ENCODE measurements at places on chromosomes 2 and 18.

DNA sequence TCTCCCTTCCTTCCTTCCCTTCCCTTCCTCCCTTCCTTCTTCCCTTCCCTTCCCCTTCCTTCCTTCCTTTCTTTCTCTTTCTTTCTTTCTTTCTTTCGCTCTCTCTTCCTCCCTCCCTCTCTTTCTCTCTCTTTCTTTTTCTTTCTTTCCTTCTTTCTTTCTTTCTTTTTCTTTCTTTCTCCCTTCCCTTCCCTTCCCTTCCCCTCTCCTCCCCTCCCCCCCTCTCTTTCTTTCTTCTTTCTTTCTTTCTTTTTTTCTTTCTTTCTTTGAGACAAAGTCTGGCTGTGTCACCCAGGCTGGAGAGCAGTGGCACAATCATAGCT is 34.8 kb downstream of the GATA6 start:
- H3K27me3 ChIP-seq: peaks cover 8% of the 10 kb centered on the region
- no peak for DNase-seq
- H3K4me1 ChIP-seq: no peaks in the 10 kb centered on the region
- no peaks in the 10 kb centered on the region for H3K36me3 ChIP-seq
- H3K27ac ChIP-seq: no peak overlapping the region

GRCh38 chr2:226187156-226187555 is 612.5 kb downstream of the IRS1 start:
- DNase-seq: no peak
- H3K36me3 ChIP-seq: no peaks in the 10 kb centered on the region
- H3K4me3 ChIP-seq: no peak overlapping the region
- no peak overlapping the region for H3K27ac ChIP-seq
- H3K4me1 ChIP-seq: no peaks in the 10 kb centered on the region
- H3K27me3 ChIP-seq: no peaks in the 10 kb centered on the region

- H3K36me3 ChIP-seq: no peaks in the 10 kb centered on the region
- H3K4me1 ChIP-seq: no peaks in the 10 kb centered on the region
- H3K4me3 ChIP-seq: no peak overlapping the region
- no peak overlapping the region for H3K27ac ChIP-seq
- no peaks in the 10 kb centered on the region for H3K27me3 ChIP-seq
These were observed 356.2 kb upstream of the CHST9 start for GRCh38 chr18:27541293-27541692.

- no peak for DNase-seq
- H3K27ac ChIP-seq: no peak overlapping the region
- no peaks in the 10 kb centered on the region for H3K36me3 ChIP-seq
- no peak overlapping the region for H3K4me3 ChIP-seq
These were observed 205.5 kb downstream of the RPIA start for GRCh38 chr2:88896971-88897370.

GRCh38 chr2:88053934-88054781 is 1.4 kb downstream of the KRCC1 start:
- DNase-seq: no peak
- peak overlapping the region; percentile 87 for H3K4me3 ChIP-seq
- H3K27ac ChIP-seq: peak overlapping the region; percentile 94
- peaks cover 35% of the 10 kb centered on the region for H3K36me3 ChIP-seq
- peaks cover 65% of the 10 kb centered on the region for H3K4me1 ChIP-seq

DNA sequence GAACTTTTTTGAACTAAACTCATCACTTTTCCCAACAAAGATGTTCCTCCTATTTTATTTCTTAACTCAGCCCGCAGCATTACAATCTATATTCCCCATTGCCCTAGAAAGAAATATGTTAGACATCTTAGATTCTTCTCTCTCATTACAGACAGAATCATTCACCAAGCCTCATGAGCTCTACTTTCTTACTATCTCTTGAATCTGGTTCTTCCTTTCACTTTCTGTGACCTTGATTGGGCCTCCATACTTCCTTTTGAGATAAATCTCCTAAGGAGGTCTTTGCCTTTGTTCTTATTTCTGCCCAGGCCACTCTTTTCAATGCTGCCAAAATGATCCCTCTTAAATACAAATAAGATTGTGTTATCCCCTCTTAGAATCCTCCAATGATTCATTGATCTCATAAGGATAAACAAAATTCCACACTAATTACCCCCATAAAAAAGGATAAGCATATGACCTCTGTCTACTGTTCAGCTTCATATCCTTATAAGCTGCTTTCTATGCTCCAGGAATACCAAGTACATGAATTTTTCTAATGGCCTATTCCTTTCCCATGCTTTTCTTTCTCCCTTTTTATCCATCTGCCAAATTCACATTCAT is 400.0 kb downstream of the ARHGAP15 start:
- peak overlapping the region; percentile 0 for H3K27ac ChIP-seq
- DNase-seq: no peak
- H3K36me3 ChIP-seq: peaks cover 64% of the 10 kb centered on the region
- H3K27me3 ChIP-seq: no peaks in the 10 kb centered on the region

DNA sequence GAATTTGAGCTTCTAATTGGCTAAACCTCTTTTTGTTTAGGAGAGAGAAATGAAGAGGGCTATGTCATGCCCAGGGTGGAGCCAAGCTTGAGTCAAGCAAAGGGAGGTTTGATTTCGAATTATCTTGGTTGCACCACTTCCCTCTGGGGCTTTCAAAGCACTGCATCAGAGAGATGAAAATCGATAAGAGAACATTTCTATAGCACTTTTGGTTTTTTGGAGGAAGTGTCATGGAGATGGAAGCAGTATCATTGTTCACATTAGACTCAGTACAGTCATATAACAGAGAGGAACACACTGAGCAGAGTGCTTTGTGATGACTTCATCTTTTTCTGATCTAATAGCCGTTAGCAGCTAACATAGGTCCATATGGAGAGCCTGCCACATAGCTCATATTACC is 120.3 kb upstream of the UXS1 start:
- H3K27me3 ChIP-seq: no peaks in the 10 kb centered on the region
- H3K36me3 ChIP-seq: no peaks in the 10 kb centered on the region
- DNase-seq: peak; percentile 43
- no peak overlapping the region for H3K27ac ChIP-seq
- peaks cover 10% of the 10 kb centered on the region for H3K4me1 ChIP-seq

DNA sequence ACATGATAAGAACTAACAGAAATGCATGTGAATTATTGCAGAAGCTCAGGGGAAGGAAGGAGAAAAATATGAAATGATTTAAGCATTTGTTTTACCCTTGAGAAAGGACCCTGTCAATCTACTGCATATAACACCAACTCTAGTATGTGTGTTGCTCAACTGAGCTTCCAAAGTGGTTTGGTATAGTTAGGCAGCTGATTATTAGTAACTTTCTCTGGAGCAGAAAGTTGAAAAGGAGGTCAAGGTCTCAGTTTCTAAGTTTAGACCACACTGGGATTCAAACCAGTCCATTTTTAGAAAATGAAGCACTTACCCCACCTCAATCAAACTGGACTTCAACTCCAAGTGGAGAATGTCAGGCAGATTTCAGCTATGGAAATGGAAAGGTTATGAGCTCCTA is 123.3 kb upstream of the CDC42EP3 start:
- H3K27me3 ChIP-seq: peaks cover 8% of the 10 kb centered on the region
- H3K36me3 ChIP-seq: no peaks in the 10 kb centered on the region
- H3K27ac ChIP-seq: no peak overlapping the region
- H3K4me3 ChIP-seq: no peak overlapping the region
- no peak for DNase-seq
- H3K4me1 ChIP-seq: no peaks in the 10 kb centered on the region

Data from activated naive CD4-positive, alpha-beta T cell treated with anti-CD3 and anti-CD28 coated beads, Interleukin-2, amount 10 ng/mL, durations not matched to agents 7 days and 5 days (primary cell).